ENCODE measurements at places on chromosomes 12 and 14.

GRCh38 chr12:93592641-93593406, 20.3 kb downstream of the SOCS2 start:
- no peak for DNase-seq

- no peak for DNase-seq
These were observed 221.7 kb downstream of the ALG10B start for GRCh38 chr12:38538319-38538718.

GRCh38 chr14:93976477-93977057, at the start of gene ASB2:
ASB2 (minus strand) TSS chr14:93976570; CDS start chr14:93964539, 12,031 bp downstream.
- no peak for DNase-seq

DNA sequence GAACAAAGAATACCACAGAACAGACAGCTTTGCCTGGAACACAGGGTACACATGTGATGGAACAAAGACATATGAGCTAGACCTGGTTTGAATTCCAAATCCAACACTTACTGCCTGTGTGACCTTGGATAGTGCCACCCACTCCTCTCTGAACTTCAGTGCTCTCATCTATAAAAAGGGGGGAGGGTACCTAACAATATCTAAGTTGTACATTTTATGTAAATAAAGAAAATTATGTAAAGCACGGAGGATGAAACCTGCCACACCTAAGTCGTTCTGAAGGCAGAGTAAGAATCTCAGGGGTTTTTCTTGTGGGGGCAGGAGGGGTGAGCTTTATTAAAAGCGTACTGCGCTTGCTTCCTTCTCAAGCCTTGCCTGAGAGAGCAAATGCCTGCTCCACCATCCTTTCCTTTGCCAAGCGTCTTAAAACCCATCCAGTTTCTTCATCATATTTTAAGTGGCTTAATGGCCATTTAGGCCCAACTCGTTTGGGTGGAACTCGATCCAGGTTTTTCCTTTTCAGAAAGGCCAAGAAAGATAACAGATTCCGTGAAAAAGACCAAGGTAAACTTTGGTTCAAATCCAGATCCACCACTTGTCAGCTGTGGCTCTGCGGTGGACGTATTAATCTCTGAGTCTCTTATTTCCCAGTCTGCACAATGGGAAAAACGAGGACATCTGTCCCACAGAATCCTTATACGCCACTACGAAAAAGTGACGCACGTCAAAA, 946 bp downstream of the DDX24 start:
- DNase-seq: no peak

GRCh38 chr14:25150934-25151790, 101.2 kb upstream of the STXBP6 start:
- peak; percentile 8 for DNase-seq

DNA sequence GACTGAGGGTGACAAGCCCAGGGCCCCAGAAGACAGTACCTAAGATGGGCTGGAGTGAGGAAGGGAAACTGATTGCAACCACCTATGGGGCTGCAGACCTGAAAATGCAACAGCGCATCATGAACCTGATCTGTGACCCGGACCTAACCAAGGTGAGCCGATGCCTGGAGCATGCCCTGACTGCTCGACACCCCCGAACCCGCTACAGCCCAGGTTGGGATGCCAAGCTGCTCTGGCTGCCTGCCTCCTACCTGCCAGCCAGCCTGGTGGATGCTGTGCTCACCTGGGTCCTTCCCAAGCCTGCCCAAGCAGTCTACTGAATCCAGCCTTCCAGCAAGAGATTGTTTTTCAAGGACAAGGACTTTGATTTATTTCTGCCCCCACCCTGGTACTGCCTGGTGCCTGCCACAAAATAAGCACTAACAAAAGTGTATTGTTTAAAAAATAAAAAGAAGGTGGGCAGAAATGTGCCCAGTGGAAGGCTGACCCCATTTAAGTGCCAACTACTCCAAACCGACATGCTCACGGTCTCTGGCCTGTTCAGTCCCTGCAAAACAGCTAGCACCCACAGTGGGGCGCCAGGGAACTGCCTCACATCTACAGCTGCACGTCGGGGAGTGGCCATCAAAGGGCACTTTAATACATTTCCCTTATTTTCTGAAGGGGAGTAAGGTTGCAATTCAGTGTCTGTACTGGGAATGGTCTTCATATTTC, 4.2 kb downstream of the RDH5 start:
- DNase-seq: no peak

DNA sequence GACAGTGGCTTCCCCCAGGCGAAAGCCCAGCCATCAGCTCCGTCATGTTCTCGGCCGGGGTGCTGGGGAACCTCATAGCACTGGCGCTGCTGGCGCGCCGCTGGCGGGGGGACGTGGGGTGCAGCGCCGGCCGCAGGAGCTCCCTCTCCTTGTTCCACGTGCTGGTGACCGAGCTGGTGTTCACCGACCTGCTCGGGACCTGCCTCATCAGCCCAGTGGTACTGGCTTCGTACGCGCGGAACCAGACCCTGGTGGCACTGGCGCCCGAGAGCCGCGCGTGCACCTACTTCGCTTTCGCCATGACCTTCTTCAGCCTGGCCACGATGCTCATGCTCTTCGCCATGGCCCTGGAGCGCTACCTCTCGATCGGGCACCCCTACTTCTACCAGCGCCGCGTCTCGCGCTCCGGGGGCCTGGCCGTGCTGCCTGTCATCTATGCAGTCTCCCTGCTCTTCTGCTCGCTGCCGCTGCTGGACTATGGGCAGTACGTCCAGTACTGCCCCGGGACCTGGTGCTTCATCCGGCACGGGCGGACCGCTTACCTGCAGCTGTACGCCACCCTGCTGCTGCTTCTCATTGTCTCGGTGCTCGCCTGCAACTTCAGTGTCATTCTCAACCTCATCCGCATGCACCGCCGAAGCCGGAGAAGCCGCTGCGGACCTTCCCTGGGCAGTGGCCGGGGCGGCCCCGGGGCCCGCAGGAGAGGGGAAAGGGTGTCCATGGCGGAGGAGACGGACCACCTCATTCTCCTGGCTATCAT, 663 bp downstream of the PTGER2 start:
- no peak for DNase-seq

GRCh38 chr12:53935383-53936341, 3.0 kb upstream of the HOXC13 start:
- no peak for DNase-seq

- DNase-seq: no peak
These were observed 122.6 kb downstream of the CALM1 start for GRCh38 chr14:90519262-90519920.

- no peak for DNase-seq
These were observed 362 bp upstream of the ACYP1 start for GRCh38 chr14:75064205-75064567.

Data from GM18507 (cell line).